ENCODE measurements at places on chromosomes 7 and 10.

- DNase-seq = no peak
Measured at GRCh38 chr7:136339464-136339863, 362.3 kb upstream of the MTPN start.

GRCh38 chr7:132771301-132771730 lies 195.0 kb upstream of the PLXNA4 start:
- no peak for DNase-seq

- no peak for DNase-seq
Measured at GRCh38 chr7:45888185-45888992, at the start of gene IGFBP1. TSS of gene IGFBP1 (plus strand) at chr7:45888488. CDS start at chr7:45888653, 165 bp downstream.

- no peak for DNase-seq
Measured at GRCh38 chr7:105881439-105881838, 5.0 kb upstream of the ATXN7L1 start.

DNA sequence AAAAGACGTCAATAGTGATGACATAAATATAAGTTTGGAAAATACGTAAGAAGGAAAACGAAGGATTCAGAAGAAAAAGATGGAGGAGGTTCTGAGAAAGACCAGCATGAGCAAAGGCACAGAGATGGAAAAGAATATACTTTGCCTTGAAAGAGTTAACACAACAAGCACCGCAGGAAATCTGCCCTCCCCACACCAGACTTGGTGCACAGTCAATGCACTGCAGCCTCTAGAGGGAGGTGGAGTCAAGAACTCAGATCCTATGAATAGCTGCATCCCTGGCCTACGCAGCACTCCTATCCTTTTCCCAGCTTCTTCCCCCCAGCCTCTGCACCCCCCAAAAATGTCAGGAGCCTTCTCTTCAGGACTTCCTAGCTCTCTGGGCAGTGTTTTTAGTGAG lies 1370.6 kb upstream of the LRRTM3 start:
- no peak for DNase-seq

DNA sequence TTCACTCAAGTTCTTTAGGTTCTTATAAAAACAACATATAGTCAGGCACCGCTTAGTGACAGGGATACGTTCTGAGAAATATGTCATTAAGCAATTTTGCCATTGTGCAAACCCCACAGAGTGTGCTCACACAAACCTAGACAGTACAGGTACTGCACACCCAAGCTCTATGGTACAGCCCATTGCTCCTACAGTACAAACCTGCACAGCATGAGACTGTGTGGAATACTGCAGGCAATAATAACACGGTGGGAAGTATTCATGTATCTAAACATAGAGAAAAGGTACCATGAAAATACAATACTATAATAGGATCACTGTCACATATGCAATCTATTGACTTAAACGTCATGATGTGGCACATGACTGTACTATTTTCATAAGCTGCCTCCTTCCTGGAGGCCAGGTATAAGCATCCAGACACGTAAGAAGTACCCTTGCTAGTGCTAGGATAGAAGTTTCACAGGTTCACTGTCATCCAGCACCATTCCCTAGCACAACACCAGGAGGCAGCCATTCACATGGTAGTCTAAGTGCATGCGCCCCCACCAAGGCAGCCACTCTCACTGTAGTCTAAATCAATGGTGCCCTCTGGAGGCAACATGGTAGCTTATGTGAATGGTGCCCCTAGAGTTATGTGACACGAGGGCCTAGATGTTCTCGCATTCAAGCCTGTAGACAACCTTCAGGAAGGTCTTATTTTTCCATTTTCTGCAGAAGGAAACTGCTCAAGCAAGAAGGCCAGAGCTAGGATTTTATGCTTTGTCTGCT lies 98.5 kb downstream of the ARHGAP22 start:
- no peak for DNase-seq

DNA sequence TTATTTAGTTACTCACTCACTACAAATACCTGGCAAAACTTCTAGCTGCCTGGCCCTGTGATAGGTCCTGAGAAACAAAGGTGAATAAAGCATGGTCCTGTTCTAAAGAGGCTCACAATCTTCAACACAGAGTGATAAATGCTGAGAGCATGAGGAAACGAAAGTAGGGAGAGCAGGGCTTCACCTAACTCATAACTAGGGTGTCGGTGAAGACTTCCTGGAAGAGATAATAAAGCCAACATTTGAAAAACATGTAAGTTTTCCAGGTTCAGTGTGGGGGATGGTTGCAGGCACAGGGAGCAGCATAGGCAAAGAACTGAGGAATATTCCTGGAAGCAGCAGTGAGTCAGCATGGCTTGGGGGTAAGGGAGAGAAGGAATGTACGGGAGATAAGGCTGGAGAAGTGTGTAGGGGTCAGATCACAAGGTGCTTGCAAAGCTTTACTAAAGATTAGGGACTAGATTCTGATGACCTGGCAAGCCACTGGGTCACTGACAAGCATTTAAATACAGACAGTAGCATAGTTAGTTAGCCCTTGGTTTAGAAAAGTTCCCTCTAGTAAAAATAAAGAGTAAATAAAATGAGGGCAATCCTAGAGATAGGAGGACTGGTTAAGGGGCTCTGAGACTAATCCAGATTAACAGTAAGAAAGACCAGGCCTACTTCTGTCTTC lies 5.1 kb downstream of the KEL start:
- DNase-seq = no peak

GRCh38 chr10:126504063-126504760 lies 115.9 kb upstream of the ADAM12 start:
- DNase-seq = no peak

DNA sequence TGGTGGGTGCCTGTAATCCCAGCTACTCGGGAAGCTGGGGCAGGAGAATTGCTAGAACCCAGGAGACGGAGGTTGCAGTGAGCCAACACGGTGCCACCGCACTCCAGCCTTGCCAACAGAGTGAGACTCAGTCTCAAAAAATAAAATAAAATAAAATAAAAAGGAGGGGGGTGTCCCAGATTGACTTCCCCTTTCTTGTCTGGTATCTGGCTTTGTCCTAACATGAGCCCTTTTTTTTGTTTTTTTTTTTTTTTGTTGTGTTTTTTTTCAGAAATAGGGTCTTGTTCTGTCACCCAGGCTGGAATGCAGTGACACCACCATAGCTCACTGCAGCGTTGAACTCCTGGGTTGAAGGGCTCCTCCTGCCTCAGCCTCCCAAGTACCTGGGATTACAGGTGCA lies 4.7 kb downstream of the CASP2 start:
- DNase-seq = no peak

GRCh38 chr7:52639126-52639525 lies 396.3 kb upstream of the POM121L12 start:
- no peak for DNase-seq

GRCh38 chr7:32774541-32774951 lies 117.0 kb downstream of the KBTBD2 start:
- no peak for DNase-seq

DNA sequence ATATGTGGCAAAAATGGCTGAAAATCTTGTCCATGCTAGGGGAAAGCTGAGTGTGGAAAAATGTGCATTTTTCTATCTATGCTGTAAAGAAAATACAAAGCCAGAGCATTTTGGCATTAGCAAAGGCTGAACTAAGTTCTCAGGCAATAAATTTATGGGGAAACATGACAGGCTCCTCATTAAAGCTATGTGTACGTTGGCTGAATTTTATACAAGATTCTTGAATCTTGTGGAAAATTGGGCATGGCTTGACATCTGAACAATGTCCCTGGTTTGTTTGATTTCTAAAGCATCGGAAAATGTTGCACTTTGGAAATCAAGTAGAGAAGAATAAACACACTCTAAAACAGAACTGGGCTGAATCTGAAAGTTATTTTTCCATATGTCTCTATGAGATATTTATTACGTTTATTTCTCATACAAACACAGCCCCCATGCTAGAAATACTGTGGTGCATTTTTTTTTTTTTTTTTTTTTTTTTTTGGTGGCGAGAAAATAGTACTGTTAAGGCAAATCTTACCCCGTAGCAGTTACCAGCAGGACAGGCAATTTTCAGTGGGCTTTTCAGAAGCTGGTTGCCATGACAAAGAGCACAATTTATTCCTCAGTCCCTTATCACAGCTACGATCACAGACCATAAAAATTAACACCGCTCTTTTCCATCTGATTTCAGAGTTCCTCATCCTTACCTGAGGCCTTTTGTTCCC lies 16.9 kb downstream of the CPA1 start:
- DNase-seq = no peak

DNA sequence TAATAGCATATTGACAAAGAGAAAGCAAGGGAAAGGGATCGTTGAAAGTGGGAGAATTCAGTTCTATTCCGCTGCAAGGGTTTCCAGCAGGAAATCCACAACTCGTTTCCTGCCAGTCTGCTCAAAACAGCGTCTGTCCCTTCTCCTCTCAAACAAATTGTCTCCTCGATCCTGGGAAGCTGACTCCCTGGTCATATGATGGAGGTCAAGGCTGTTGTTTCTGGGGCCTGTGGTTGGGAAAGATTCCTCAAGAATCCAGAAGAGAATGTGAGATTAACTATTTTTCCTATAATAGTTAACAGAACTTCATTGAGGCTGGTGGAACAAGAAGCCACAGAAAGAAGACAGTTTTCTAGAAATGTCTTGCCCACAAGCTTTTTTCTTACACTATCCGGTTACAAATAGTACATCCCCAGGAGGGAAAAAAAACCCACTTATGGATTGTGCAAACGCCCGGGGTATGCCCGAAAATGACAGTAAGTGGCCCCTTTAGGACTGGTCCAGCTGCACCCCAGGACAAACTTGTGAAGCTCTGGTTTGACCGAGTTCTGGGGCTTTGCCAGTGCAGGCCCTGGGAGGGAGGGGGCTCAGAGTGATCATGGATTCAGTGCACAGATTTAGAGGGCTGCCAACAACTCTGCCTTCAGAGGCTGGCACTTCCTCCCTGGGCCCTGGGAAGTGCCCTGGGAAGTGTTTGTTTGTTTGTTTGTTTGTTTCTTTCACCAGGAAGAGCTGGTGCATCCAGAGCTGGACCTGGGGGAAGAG lies 49.4 kb upstream of the CTBP2 start:
- DNase-seq = no peak

DNA sequence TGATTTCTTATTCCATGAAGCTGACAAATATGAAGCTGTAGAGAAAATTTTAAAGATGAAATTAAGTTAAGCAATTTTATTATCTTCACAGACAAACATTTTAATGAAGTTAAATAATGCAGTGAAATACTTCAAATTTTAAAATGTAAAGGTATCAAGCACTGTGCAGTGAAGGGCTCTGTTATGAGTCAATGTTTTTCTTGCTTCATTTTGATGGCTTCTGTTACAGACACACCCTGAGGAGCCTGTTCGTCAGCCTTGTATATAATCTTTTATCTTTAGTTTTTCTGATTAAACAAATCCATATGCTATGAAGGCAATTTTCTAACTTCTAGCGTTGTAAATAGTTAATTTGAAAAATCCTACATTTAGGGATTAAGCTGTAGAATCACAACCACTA lies 18.5 kb downstream of the VSTM2A start:
- DNase-seq = no peak

GRCh38 chr7:37684927-37685326 lies 1.4 kb downstream of the GPR141 start:
- no peak for DNase-seq

DNA sequence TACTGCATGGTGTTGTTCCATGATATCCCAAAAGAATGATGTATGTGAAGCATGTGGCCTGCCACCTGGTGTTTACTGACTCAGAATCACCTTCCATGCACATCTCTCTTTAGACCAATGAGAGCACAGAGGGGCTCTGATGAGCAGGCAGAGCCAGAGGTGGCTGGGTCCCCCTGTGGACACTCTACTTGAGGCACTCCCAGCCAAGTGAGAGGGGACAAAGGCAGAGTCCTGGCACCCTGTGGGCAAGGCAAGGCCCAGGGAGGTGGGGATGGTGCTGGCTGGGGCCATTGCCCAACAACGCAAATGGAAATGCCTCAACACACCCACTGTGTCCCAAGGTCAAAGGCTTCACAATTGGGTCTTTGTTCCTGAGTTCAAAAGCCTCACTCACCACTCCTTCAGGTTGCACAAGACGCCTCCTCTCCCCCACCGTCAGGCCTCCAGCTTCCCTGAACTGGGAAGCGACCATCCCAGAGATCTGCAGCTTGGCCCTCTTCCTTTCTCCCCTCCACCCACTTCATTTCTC lies 164.6 kb downstream of the NEURL1 start:
- DNase-seq = no peak

- no peak for DNase-seq
Measured at GRCh38 chr10:99232360-99232999, 3.2 kb downstream of the HPSE2 start.

DNA sequence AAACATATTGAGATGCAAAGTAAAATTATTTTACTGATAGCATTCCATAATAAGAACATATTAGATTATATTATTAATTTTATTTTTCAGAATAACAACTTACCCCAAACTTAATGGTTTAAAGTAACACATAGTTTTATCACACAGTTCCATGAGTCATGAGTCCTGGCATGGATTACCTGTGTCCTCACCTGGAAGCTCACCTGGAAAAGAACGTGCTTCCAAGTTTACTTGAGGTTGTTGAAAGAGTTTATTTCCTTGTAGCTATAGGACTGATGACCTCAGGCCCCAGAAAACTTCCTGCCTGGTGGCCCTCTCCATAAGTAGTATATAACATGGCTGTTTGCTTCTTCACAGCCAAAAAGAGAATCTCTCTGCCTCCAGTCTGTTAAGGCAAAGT lies 254.6 kb downstream of the TFEC start:
- DNase-seq = no peak

- no peak for DNase-seq
Measured at GRCh38 chr7:155860840-155861479, 48.7 kb upstream of the SHH start.

GRCh38 chr7:31106303-31107105 lies 54.4 kb downstream of the ADCYAP1R1 start:
- DNase-seq = no peak

- no peak for DNase-seq
Measured at GRCh38 chr10:121064491-121064890, 213.3 kb downstream of the WDR11 start.

DNA sequence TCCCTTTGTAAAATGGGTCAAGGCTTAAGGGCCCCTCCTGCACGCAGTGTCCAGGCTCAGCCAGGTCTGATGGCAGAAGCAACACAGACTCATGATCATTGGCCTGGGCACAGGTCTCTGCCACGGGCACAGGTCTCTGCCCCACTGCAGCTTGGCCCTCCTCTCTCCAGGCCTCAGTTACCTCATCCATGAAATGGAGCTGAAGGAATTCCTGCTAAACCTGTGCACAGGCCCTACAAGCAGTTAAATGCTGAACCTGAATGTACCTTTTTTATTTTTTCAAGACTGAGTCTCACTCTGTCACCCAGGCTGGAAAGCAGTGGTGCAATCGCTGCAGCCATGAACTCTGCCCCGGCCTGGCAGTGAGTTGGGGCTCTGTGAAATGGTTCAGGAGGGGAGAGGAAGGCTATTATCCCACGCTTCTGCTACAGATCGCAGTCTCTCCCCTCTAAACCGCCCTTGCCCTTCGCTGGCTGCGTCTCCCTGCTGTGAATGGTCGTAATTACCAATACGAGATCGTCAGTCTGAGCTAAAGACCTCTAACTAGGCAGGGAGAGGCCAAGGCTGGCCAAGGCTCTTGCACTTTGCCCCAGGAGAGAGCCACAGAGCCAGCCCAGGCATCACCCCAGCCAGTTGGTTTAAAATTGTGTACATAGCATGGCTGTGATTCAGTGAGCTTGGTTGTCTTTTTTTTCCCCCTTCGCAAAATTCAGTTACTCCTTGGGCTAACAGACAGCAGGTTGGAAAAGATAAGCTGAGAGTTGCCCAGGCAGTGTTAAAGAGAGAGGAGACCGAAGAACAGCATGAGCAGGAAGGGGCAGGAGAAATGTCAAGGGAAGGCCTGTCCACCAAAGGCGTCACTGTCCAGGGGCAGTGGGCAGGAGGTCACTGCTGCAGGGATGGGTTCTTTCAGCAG lies 93.0 kb upstream of the KCTD7 start:
- DNase-seq = no peak

Measured in stimulated activated CD8-positive, alpha-beta memory T cell treated with anti-CD3 and anti-CD28 coated beads, Interleukin-4, amount 100 ng/mL, for 1 hour (primary cell).